ENCODE measurements at places on chromosomes 13 and 19.

- DNase-seq = no peak
These were observed 83.5 kb upstream of the RNF113B start for GRCh38 chr13:98260357-98261164.

DNA sequence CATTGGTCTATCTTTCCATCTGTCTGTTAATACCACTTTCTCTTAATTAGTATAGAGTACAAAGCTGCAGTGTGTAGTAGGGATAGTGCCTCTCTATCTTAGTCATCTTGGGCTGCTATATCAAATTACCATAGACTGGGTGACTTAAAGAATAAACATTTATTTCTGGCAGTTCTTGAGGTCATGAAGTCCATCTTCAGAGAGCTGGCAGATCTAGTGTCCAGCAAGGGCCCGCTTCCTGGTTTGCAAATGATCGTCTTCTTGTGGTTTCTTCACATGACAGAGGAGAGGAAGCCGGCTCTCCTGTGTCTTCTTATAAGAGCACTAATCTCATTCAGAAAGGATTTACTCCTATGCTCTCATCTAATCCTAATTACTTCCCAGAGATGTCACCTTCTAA is 6.1 kb downstream of the ZNF700 start:
- peak; percentile 40 for DNase-seq

DNA sequence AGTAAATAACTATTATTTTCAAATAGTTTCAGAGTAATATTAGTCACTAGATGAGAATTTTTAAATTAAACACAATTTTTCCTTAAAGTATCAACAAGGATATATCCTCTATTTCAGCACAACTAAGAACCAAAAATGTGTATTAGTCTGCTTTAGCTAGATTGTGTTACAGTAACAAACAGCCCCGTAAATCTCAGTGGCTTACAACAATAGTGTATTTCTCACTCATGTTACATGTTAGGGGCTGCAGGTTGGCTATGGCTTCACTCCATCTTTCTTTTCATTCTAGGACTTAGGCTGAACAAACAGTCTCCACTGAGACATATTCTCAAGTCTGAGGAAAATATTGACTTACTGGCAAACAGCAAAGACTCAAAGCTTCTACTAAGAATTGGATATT is 11.6 kb upstream of the SUCLA2 start:
- no peak for DNase-seq

DNA sequence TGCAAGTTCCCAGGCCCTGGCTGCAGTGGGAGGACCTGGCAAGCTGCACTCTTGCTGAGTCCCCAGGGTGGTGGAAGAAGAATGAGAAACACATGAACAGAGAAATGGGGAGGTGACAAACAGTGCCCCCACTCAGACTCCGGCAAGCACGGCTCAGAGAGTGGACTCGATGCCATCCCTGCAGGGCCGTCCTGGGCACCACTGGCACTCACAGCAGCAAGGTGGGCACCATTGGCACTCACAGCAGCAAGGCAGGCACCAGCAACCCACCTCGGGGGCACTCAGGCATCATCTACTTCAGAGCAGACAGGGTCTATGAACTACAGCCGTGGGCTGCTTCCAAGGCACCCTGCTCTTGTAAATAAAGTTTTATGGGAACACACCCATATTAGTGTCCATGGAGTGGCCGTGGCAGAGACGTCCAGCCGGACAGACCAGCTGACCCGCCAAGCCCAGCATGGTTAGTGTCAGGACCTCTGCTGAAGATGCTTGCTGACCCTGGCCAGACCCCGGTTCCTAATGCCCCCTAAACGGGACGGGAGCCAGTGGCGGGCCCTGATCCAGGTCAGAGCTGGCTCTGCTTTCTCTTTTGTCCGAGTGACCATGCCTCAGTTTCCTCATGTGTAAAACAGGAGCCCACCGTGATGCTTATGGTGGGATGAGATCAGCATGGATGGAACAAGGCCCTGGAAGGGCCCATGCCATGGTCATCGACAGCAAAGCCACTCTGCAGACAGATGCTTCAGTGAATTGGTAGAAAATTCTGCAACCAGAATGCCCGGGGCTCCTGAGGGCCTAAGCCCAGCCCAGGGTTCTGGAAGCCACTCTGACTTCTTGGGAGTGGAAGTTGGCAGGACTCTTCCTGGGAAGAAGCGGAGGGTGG is 2.1 kb upstream of the F10 start:
- DNase-seq = no peak

- DNase-seq = no peak
These were observed 22.8 kb upstream of the ABCC4 start for GRCh38 chr13:95323930-95324662.

- DNase-seq = no peak
These were observed 91.0 kb downstream of the COL4A1 start for GRCh38 chr13:110216006-110216397.

GRCh38 chr19:898663-899062 is 5.4 kb downstream of the RNU6-9 start:
- no peak for DNase-seq

DNA sequence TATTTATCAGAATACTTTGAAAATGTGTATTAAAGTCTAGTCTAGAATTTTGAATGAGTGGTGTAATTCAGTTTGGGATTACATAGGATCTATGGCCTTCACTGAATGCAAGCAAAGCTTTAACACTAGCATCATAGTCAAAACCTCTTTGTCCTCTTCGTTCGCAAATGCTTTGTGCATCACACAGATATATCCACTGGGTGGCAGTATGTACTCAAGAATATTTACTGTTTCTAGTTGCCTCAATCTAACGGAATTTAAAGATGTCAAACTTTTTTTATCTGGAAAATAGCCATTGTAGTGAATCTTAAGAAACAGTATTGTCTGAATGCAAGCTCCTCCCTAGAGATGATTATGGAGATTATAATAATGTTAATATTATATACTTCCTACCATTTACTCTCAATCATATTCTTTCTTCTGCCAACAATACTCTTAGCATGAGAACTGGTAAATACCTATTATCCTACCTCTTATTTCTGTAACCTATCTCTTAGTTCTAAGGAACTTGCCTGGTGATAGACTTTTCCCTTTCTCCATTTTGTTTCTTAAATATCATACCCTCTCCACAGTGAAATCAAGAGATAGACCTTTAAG is 25.8 kb downstream of the LACC1 start:
- DNase-seq = peak; percentile 81

- no peak for DNase-seq
These were observed 2215.4 kb upstream of the PCDH20 start for GRCh38 chr13:63631006-63631405.

DNA sequence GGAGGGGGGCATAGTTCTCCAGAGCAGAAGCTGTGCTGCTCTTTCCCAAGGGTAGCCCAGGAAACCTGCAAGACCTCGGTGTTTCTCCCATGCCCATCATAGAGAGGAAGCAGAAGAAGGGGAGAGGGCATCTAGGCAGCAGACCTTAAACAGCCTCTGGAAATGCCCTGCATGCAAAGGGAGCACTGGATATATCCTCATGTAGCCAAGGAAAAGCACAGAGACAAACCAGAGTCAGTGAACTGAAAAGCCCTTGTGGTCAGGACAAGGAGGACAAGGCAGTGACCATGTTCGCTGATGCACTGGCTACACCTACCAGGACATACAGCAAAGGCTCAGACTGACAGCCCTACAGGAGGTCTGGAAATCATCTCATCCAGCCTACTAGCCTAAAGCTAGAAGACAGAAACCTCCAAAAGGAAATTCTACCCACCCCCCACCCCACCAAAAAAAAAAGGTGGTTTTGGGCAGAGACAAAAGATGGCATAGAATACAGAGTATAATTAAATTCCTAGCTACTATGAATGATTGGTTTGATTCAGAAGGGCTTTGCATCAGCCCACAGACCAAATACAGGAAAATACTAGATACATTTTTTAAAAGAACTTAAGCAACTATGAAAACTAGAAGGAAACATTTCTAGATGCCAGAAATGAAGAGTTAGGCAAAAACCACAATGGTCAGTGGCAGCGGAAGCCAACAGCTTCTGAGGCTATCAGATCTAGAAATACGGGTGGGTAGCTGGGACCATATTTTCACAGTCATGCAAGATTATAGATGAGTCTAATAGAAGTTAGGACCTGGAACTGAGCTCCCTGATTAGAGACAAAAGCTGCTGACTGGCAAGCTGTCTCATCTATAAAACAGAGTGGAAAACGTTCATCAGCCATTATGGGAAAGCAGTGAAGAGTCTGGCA is 4.4 kb upstream of the TBC1D4 start:
- DNase-seq = no peak

GRCh38 chr13:64339373-64340063 is 2890.6 kb downstream of the PCDH9 start:
- no peak for DNase-seq
